Activated T-helper 1 cell treated with anti-CD3 and anti-CD28 coated beads, Interleukin-12 subunit alpha, Interleukin-12 subunit beta, Interleukin-2, Interleukin-4 antibody, amounts not matched to agents 30 ng/mL and 10 ng/mL and 1 ng/mL, durations not matched to agents 14 hours and 24 hours and 36 hours (primary cell): ENCODE measurements at places on chromosomes 13 and 19. TPM values are rescaled to one million over a fixed set of nuclear protein-coding genes. Genes with fewer than 3 reads are reported as not detected.

Gene HIPK4
- total RNA-seq = not detected in 2 replicates

Gene SERPINE3
- not detected in 2 replicates for total RNA-seq

Gene PGLYRP2
- 0.07 TPM in 1 of 2 replicates, not detected in the other for total RNA-seq

Gene PRKCG
- not detected in 2 replicates for total RNA-seq

Gene SMIM24
- not detected in 2 replicates for total RNA-seq

Gene ATP8A2
- 0.51 and 0.52 TPM in 2 replicates for total RNA-seq
